T-helper 17 cell (primary cell): ENCODE measurements at places on chromosomes 12 and 14.

DNA sequence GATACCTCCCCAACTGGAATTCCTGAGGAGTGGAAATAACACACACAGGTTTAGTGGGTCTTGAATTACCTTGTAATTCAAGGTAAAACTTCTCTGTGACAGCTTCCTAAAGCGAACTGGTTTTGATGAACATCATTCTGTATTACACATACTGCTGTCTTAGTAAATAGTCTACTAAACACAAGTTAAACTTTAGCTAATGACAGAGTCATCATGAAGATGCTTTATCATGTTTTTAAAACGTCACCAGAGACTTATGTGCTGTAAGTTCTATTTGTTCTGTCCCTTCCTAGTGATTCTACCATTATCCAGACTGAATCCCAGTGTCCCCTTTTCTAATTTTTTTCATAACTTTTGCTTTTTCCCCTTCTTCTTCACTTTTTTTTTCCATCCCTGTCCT is 11.6 kb upstream of the GXYLT1 start:
- DNase-seq: no peak

GRCh38 chr12:62907078-62907477 is 27.9 kb downstream of the PPM1H start:
- no peak for DNase-seq

GRCh38 chr12:40560848-40561247 is 131.4 kb upstream of the CNTN1 start:
- DNase-seq: no peak

- peak; percentile 63 for DNase-seq
Measured at GRCh38 chr14:89027097-89027740, 202.8 kb downstream of the TTC8 start.

- no peak for DNase-seq
Measured at GRCh38 chr12:16346958-16347357, 487 bp upstream of the MGST1 start.

- no peak for DNase-seq
Measured at GRCh38 chr12:89551747-89552146, 25.9 kb upstream of the POC1B start.

DNA sequence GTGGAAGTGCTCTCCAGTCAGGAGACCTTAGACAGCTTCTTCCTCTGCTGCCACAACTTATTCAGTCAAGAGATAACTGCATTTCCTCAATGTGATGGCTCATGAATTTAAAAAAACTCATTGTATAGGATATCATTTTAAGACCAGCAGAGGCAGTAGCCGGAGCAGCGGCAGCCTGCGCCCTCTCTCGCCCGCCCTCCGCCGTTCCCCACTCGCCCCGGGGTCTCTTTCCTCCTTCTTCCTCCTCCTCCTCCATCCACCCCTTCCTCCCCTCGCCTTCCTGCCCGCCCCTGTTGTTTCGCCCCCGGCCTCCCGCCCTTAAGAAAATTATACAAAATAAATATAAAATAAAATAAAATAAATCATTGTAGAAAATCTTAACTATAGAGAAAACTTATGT is 687.6 kb downstream of the FLRT2 start:
- no peak for DNase-seq

DNA sequence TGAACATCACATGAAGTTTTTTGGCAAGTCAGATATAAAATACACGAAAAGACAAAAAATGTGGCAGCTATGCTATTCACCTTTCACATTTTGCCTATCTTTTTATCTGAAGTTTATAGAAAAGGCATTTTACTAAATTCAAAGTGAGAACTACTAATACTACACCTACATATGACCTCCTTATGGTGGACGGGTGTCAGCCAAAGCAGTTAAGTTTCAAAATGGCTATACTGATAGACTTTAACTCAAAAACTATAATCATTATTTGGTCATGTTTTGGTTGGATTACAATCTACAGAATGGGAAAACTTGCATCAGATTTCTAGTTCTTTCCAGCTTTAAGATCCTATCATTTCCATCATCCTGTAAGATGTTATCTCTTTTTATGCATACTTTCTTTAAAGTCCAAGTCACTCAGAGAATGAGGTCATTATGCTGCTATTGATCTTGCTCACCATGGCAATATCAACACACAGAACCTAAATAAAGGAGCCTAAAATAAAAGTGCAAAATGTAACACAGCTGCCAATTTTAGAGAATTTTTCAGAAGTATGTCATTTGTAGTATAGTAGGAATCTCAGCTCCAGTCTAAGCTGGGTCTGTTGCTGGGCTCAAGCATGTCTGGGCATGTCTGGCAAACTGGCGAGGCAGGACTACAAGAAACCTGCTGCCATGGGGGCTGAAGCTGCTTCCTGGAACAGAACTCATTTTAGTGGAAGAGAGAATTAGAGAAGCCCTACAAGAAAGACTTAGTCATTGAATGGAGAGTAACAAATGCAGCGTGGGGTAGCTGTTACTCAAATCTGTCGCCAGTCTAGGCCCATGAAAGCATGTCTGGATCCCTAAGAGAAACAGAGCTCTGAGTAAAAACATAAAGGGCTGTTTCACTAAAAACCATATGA is 7.6 kb upstream of the AEBP2 start:
- no peak for DNase-seq

GRCh38 chr12:85530456-85530855 is 250.4 kb downstream of the ALX1 start:
- DNase-seq: no peak

- DNase-seq: no peak
Measured at GRCh38 chr14:44468771-44469170, 38.3 kb downstream of the FSCB start.

- no peak for DNase-seq
Measured at GRCh38 chr14:104595116-104595675, 9.4 kb downstream of the TMEM179 start.

- no peak for DNase-seq
Measured at GRCh38 chr12:67415473-67415872, 146.3 kb downstream of the CAND1 start.

DNA sequence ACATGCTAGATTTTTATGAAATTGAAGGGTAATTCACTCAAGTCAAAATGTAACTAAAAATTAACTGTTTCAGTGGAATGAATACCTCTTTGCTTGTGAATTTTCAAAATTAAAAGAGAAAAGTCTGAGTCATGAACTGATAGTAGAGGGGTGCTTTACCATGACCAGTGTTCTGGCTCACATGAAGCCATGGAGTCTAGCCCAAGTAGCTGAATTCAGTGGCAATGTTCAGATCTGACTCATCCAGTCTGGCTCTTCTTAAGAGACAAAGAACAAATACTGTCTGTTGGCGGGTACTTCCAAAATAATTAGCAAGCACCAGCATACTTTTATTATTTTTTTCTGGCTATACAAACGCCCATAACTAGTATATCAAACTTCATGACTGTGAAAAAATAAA is 366.3 kb upstream of the GARIN6 start:
- DNase-seq: no peak

GRCh38 chr12:21478756-21479455 is 22.5 kb downstream of the RECQL start:
- DNase-seq: no peak
